ENCODE measurements at places on chromosomes 1 and 21.
A peak's percentile ranks its signal among the peaks of the same experiment; 100 is the strongest.

DNA sequence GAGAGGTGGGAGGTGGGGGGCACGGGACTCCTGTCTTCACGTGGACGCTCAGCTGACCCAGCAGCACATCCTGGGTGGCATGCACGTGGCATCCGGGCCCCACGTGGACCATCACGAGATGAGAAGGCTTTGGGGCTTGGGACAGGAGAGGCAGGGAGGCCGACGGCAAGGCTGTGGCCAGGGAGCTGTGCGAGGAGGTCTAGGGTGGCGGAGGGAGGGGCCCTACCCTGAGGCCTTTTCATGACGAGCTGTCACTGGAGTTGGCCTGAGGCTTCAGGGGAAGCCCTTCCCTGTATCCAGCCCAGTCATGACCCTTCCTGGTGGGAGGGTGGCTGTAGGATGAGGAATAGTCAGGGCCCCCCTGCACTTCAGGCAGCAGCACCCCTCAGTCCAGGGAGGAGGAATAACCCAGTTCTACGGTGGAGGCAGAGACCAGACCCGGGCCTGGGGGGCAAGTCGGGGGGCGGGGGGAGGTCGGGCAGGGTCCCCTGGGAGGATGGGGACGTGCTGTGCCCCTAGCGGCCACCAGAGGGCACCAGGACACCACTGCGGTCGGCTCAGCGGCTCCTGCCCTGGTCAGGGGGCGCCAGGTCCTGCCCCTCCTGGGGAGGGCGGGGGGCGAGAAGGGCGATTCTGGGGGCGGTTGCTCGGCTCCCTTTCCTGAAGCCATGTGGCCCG, 2.0 kb upstream of the PERM1 start:
- no peak for DNase-seq

DNA sequence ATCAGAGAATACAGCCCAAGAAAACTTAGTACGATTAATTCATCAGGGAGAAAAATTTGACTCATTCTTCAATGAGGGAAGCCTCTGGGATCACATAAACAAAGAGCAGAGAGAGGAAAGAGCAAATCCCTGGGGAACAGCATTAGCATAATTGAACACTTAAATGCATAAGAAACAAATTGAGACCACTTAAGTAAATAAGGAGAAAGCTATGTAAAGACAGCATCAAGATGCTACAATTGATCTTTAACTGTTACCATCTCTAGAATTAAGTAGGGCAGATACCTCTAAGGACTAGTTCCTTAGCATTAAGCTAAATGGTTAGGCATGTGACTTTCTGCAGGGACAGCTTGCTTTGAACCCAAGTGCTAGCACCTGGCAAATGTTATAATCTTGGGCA, 265.1 kb upstream of the NEGR1 start:
- DNase-seq, result no peak

DNA sequence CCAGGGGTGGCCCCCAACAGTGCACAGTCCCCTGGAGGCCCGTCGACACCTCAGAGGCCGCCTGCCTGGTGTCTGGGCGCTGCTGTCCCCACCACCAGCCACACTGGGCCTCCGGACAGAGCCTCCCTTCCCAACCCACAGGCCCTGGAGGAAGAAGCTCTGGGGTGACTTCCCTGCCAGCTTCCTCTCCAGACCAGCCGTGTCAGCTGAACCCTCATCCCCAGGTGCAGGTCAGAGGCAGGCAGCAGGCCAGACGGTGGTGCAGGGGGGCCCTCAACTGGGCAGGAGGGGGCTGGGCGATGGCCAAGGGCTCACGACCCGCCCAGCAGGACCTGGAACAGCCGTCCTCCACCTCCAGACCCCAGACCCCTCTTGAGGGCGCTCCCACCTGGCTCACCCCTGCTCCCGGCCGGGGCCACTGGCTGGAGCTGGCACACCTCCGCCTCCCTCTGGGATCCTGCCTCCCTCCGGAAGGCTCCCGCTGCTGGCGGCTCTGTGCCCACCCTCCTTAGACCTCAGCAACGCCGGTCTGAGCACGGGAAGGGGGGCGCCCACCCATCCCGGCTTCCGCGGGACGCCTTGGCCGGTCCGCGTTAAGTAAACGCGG, 520 bp downstream of the TNFRSF18 start:
- no peak for DNase-seq

GRCh38 chr1:113981962-113982931, 3.0 kb downstream of the OLFML3 start:
- DNase-seq, result peak; percentile 36

DNA sequence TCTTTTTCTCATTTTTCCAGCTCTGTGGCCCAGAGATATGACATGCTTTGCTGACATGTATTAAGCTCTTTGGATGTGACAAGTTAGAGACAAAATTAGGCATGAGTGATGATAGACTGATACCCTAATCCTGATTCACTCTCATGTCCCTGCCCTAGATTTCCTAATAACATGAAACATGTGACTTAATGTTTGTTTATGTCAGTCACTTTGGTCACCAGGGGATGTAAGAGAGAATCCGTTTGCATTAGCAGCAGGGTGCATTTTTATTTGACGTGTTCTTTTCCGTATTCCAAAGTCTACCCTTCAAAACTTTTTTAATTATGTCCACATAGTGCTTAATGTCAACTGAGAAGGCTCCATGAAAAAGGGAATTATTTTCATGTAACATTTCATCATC, 192.4 kb downstream of the HMCN1 start:
- DNase-seq, result no peak

DNA sequence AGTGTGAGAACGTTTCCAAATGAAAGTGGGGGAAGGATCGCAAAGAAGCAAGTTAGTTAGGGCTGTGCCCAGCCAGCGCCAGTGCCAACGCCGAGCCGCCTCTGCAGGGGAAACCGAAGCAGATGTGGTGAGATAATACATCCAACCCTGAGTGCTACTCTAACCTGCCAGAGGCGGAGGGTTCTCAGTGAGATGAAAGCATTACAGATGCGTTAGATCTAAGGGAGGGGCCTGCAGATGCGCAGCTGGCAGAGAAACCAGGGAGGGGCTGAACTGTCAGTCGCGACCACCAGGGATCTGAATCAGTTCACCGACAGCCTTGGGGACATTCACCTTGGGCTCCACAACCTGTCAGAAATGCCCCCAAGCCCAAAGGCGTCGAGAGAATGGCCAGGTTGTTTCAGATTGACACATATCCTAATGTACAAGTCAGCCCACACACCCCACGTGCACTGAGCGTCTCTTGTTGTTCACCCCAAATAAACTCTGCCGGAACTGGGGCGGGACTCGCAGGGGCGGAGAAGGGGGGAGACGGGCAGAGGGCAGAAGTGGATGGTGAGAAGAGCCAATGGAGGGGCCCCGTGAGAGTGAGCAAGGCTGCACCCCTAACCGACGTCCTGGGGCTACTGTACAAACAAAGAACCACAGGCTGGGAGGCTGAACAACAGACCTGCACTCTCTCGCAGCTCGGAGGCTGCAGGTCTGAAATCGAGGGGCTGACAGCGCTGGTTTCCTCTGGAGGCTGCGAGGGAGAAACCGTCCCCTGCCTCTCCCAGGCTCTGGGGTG, 8.7 kb upstream of the UMODL1 start:
- DNase-seq, result no peak

- peak; percentile 73 for DNase-seq
Observed at GRCh38 chr1:41432481-41433280, 51.8 kb downstream of the EDN2 start.

DNA sequence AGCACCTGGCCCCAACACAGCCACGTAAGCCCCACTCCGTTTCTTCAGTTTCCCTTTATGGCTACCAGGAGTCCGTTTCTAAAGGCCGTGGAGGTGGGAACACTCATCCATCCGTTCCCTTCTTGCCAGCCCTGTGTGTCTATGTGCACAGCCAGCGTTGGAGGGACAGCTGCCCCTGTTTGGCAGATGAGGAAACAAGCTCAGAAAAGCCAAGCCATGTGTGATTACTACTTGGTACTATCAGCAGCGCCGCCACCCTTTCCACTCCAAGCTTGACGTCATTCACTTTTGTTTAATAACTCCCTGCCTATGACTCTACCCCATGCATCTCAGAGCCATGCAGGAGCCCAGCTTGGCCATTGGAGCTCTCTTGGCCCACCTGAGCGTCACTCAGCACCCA, 3.5 kb downstream of the LRP8 start:
- no peak for DNase-seq

DNA sequence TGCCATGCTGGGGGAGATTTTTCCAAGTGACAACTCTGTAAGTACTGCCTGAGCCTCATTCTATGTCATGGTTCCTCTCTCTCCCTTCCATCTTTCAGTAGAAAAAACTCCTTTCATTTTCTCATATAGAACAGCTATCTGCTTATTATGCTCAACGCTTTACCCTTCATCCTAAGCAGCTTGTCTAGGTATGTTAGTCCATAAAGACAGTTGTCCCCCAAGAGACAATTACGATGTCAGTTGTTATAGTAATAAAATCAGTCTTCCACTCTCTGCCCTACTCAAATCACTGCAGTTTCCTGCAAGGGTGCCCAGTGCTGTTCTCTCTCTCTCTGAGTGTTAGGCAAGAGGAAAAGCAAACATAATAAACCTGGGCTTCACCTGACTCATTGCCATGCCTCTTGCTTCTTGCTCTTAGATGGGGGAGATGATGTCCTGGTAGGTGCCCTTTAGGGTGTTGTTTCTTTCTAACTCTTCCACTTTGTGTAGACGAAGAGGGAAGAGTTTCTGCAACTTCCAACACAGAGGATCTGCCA, 59.4 kb downstream of the PAPPA2 start:
- no peak for DNase-seq

DNA sequence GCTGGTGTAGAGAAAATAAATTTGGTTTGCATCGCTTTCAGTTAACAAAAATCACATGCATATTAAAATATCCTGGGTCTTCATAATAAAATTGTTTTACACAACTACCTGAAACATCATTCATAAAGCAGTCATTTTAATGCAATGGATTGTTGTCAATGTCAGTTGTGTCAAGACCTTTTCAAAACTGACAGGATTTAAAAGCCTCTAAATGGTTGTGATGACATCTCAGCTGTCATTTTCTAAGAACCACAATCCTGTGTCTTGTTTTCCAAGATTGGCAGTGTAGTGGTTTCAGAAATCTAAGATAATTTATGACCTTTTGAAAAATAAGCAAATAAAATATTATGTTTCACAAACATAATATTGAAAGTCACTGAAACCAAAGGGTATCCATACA, 42.0 kb downstream of the RGS21 start:
- no peak for DNase-seq

DNA sequence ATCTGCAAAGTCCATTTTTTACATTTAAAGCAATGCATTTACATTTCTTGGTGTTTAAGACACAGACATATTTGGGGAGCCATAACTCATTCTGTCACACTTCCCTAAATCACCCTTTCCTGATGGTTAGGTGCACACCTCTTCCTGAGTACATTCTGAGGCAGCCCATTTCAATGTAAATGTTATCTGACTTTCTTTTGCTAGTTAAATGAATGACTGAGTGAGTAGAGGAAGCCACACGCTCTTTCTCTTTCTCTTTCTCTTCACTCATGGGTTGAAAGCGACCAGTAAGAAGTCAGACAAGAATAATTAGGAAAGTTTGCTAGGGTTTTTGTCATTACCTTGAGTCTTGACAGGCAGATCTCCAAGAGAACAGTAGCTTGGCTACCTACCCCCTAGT, 143.1 kb downstream of the S1PR1 start:
- no peak for DNase-seq

DNA sequence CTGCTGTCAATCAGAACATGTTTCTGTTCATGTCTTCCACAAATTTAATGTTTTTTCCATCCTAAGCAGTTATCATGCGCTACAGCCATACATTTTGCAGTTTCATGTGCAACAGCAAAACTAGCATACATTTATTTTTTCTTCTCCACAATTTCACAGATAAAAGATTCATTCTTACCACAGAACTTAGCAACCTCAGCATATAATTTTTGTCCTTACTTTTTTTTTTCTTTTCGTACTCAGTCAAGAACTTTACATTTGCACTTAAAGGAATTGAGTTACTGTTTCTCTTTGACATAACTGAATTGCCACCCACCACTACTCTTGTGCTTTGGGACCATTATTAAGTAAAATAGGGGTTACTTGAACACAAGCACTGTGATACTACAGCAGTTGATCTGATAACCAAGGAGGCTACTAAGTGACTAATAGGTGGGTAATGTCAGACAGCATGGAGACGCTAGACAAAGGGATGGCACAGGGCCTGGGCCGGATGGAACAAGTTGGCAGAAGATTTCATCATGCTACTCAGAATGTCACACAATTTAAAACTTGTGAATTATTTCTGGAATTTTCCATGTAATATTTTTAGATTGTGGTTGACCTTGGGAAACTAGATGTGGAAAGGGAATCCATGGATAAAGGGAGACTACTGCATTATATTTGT, 50.2 kb upstream of the LHX8 start:
- no peak for DNase-seq

- no peak for DNase-seq
Observed at GRCh38 chr1:172255223-172255560, 165.3 kb upstream of the C1orf105 start.

GRCh38 chr21:41712730-41713129, 54.1 kb downstream of the RIPK4 start:
- no peak for DNase-seq

- DNase-seq, result no peak
Observed at GRCh38 chr1:97507863-97508262, 413.0 kb downstream of the DPYD start.

GRCh38 chr1:157269656-157270375, 131.6 kb upstream of the ETV3 start:
- no peak for DNase-seq

Data from astrocyte of the cerebellum (primary cell).